ENCODE measurements at places on chromosomes 5 and 9.
A peak's percentile ranks its signal among the peaks of the same experiment; 100 is the strongest.

- DNase-seq = no peak
Observed at GRCh38 chr5:171617266-171617665, 168.4 kb upstream of the SMIM23 start.

DNA sequence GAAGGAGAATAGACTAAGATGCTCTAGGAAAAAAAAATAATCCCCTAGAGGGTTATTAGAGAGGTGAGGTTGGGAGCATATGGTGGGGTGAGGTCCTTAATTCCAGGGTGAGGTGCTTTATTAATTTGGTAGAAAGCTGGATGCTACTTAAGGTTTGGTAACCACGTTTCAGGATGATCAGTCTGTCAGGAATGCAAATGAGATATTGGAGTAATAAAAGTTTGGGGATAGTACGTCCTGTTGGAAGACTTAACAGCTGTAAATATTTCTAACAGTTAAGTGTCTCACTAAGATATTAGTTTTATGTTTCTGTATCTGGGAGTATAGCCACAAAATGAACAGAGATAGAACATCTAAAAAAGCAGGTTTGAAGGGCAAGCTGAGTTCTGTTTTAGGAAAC is 578.9 kb downstream of the CETN3 start:
- DNase-seq = no peak

GRCh38 chr5:65163698-65164097 is 318.0 kb downstream of the ADAMTS6 start:
- no peak for DNase-seq

GRCh38 chr9:105418588-105419500 is 29.0 kb upstream of the FSD1L start:
- DNase-seq = no peak

GRCh38 chr9:69121155-69122081 is 52.7 kb upstream of the TJP2 start:
- DNase-seq = peak; percentile 41

- DNase-seq = no peak
Observed at GRCh38 chr5:42894057-42894456, 82.4 kb upstream of the SELENOP start.

DNA sequence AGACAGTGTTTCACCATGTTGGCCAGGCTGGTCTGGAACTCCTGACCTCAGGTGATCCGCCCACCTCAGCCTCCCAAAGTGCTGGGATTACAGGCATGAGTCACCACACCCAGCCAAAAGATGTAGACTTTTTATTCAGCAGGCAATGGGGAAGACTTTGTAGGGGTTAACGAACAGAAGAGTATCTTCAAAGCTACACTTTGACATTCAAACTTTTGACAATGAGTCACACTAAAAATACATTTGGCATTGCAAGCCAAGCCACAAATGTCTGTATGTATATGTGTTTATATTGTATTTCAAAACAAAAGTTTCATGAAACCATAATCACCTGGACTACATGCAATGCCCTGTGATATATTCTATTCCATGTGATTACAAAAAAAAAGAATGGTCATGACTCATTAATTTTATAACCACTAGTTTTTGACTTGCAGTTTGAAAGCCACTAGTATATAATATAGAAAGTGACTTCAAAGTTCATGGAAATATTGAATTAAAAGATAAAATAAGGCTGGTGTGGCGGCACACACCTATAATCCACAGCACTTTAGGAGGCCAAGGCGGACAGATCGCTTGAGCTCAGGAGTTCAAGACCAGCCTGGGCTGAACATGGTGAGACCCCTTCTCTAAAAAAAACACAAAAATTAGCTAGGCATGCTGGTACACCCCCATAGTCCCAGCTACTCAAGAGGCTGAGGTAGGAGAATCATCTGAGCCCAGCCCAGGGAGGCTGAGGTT is 8.3 kb downstream of the DIMT1 start:
- no peak for DNase-seq

- DNase-seq = no peak
Observed at GRCh38 chr9:134313470-134313869, 12.8 kb upstream of the RXRA start.

GRCh38 chr9:72315510-72316311 is 49.3 kb downstream of the ZFAND5 start:
- DNase-seq = no peak

DNA sequence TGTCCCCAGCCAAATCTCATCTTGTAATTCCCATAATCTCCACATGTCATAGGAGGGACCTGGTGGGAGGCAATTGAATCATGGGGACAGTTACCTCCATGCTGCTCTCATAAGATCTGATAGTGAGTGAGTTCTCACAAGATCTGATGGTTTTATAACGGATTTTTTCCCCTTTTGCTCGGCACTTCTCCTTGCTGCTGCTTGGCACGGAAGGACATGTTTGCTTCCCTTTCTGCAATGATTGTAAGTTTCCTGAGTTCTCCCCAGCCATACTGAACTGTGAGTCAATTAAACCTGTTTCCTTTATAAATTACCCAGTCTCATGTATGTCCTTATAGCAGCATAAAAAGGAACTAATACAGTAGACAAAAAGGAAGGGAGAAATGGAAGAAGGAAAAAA is 76.7 kb upstream of the CCNG1 start:
- DNase-seq = no peak

- DNase-seq = no peak
Observed at GRCh38 chr5:83657807-83658525, 62.7 kb downstream of the HAPLN1 start.

DNA sequence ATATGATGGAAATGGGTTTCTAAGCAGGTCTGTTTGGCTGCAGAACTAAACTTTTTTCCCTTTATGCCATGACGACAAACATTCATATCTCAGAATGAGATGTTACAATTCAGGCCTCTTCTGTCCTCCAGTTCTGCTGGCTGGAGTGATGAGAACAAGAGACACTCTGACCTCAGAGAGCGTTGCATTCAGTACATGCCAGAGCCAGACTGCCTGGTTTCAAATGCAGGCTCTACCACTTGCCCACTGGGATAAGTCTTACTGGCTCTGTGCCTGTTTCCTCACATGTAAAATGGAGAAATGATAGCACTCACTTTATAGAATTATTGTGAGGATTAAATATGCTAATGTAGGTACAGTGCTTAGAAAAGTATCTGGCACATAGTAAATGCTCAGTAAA is 24.8 kb upstream of the TOMM5 start:
- DNase-seq = no peak

- DNase-seq = no peak
Observed at GRCh38 chr5:103829585-103829984, 267.0 kb upstream of the NUDT12 start.

- no peak for DNase-seq
Observed at GRCh38 chr5:43215073-43215631, 23.1 kb downstream of the NIM1K start.

DNA sequence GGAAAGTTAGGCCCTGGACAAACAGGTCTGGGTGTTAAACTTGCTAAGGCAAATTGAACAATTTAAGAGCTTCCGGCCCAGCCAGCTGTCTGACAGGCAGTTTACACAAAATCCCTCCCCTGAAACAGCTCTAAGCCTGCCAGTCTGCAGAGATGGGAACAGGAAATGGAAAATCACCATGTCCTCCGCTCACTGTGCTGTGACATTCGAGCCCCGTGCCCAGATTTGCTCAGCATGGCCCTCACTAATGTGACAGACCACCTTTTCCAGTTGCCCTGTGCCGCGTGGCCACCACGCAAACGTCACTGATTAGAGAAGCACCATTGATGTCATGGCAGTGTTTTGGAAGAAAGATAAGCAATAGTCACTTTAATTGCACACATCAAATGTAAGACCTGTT is 41.0 kb downstream of the CCNJL start:
- DNase-seq = no peak

Measured in adrenal gland (tissue), 19 donors.